ENCODE measurements at places on chromosomes 7 and 10.

DNA sequence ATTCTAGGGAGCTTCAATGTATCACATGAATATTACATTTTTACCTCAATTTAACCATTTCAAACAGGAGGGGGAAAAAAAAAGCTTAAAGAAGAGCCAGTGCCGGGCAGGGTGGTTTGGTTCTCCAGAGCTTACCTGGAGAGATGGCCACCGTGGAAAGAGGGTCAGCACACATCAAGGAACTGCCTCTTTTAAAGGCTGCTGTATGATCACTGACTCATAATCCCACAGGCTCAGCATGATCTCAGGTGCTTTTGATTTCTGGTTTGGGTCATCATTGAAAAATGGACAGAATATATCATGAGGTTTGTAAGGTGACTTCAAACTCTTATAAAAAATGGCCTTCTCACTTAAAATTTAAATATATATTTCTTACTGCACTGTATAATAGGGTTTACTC is 67.5 kb upstream of the MDFIC start:
- no peak for DNase-seq

- DNase-seq = no peak
Measured at GRCh38 chr10:102299873-102300272, 54.5 kb downstream of the GBF1 start.

DNA sequence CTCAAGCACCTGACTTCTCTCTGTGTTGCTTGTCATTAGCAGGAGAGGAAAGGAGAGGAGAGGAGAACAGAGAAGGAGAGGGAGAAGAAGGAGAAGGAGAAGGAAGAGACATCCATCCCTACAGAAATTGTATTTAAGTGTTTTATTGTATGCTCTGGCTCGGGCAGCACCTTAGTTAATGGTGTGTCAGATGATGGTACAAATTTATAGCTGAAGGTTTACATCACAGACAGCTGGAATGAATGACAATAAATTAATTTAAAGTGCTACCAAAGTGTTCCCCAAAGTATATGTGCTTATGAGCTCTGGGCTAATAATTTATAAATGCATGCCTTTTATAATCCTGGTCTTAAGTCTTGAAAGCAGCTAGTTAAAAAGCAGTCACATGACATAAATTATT is 38.1 kb upstream of the ZMIZ1 start:
- no peak for DNase-seq

GRCh38 chr10:11007476-11008020 is 10.1 kb upstream of the CELF2 start:
- no peak for DNase-seq

GRCh38 chr7:101399759-101400158 is 37.1 kb downstream of the COL26A1 start:
- DNase-seq = no peak

DNA sequence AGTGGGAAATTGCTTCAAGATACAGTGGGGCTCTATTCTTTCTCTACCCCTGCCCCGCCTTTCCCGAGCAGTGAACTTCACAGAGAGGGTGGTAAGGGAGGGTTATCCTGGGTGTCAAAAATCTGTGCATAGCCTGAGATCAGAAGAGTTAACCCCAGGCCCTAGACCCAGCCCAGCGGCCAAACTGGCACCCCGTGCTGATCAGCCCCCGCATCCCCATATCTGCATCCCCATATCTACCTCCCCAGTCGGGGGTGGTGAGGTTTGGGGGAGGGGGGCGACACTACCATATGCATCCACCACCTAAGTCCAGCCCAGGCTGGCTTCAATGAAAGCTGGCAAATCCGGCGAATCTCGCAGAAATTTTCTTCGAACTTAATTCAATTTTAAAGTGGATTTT is 7.0 kb upstream of the DLX6 start:
- no peak for DNase-seq

GRCh38 chr10:85080934-85081333 is 752.5 kb downstream of the CCSER2 start:
- no peak for DNase-seq

- peak; percentile 42 for DNase-seq
Measured at GRCh38 chr10:18312374-18313139, 172.3 kb downstream of the CACNB2 start.

DNA sequence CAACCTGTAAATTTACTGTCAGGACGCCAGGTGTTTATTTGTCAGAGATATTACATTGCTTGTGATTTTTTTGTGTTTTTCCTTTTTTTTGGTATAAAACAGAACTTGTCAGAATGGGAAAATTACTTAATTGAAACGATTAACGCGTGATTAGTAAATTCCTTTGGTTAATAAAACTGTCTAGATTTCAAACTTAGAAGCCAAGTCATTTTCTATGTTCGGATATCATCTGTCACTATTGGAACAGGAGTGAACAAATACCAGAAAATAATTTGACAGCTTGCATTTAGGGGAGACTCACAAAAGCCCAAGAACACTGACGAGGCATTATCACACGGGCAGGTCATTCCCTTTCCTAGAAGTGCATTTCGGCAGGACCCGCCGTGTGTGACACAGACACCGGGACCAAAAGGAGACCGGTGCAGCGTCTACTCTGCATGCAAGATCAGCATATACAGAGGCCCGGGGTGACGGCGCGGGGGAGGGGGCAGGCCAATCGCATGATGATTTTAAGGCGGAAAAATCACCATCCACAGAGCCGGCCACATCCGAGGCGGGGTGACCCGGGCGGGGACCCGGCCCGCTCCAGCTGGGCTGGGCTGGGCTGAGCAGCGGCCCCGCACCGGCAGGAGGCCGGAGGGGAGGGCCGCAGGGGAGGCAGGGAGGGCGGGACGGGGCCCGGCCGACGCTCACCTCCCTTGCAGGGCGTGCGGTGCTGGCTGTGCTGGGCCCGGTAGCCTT is 841 bp downstream of the GLUD1 start:
- peak; percentile 60 for DNase-seq

GRCh38 chr10:87559392-87559791 is 54.7 kb downstream of the MINPP1 start:
- no peak for DNase-seq

DNA sequence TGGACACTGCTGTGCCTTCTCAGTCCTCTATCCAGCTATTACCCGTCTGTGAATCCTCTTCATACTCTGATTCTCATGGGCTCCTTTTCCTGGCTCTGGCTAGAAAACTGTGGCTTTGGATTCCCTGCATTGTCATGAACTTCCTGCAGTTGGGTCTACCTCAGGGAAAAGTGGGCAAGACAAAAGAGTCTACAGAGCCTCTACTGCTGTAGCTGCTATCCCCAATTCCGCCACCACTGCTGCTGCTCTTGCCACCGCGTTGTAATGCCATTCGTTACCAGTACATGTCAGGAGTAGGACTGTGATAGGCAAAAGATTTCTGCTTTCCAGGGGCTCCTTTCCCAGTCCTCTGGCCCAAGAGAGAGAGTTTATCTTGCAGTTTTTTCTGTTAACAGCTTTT is 23.9 kb upstream of the PPP1R17 start:
- no peak for DNase-seq

DNA sequence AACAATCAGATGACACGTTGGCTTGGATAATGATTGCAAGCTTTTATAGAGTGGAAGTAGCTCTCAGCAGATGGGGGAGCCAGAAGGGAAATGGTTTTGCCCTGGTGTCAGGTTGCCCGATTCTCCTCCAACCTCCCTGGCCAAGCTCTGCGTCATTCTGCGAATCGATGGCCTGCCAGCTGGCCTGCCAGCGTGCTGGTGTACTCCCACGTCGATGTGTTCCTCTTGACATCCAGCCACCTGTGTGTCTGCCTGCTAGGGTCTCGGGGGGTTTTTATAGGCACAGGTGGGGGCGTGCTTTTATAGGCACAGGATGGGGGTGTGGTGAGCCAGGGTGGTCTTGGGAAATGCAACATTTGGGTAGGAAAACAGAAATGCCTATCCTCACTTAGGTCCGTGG is 4.6 kb downstream of the NET1 start:
- DNase-seq = no peak

DNA sequence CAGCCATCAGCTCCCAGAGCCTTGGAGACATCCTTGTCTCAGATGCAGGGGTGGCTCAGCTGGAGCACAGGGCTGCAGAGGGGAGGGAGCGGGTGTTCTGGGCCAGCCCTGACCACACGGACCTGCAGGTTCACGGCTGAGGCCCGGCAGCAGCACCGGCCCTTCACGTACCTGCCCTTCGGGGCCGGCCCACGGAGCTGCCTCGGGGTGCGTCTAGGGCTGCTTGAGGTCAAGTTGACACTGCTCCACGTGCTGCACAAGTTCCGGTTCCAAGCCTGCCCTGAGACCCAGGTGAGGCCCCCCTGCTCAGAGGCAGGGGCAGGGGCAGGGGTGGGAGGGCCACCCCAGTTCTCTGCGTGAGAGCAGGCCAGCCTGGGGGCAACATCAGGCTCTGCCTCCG is 45.2 kb downstream of the PARP12 start:
- DNase-seq = no peak

DNA sequence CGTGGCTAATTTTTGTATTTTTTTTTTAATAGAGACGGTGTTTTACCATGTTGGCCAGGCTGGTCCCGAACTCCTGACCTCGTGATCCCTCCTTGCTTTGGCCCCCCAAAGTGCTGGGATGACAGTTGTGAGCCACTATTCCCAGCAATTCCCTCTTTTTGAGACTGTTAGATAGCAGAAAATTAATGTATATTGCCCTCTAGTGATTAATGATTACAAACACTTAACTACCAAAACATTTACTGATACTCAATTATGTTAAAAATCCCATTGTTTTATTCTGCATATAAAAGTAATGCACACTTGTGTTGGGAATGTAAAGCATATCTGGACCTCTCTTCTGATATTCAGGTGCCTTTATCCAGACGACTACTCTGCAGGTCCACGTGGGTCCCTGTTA is 41.2 kb upstream of the COBL start:
- peak; percentile 41 for DNase-seq

DNA sequence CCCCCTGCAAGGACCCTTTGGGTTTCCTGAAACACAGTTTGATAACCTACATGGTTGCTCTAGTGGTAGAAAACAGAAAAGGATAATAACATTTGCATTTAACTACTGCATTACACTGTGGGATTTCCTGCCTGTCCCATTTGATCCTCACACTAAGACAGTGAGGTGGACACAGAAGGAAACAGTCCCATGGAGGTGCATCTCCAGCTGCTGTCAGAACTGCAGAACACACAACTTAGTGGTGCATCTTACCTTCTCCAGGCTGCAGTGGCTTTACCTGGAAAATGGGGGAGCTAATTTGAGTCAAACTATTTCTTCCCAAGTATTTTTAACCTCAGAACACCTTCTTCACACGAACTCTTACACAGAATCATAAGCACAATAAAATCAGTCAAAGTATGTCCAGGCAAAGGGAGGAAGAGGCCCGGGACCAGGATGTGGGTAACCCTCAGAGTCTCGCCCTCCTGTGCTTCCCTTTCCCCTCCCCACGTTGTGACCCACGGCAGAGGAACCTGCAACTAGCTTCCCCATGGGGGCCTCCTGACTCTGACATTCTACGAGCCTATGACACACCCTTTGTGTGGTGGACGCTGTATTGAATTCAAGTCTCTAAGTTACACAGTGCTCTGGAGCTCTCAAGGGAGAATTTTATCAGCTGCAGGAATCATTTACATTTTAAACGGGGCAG is 33.7 kb downstream of the SCRN1 start:
- DNase-seq = no peak

- no peak for DNase-seq
Measured at GRCh38 chr7:137967143-137968018, 34.5 kb downstream of the CREB3L2 start.

DNA sequence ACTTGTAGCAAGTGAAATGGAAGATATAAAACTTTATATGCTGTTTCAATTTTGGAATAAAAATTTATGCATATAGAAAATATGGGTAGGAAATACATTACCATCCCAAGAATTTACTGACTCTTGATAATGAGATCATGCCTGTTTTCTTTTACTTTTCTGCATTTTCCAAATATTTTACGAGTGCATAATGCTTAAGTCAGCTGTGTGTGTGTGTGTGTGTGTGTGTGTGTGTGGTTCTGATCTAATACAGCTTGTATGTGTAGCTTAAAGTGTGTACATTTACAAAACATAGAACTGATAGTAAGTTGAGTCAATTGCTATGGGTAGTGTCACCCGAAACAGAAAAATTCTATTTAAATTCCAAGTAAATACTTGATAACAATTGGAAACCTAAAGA is 315.9 kb upstream of the LRRN3 start:
- no peak for DNase-seq

DNA sequence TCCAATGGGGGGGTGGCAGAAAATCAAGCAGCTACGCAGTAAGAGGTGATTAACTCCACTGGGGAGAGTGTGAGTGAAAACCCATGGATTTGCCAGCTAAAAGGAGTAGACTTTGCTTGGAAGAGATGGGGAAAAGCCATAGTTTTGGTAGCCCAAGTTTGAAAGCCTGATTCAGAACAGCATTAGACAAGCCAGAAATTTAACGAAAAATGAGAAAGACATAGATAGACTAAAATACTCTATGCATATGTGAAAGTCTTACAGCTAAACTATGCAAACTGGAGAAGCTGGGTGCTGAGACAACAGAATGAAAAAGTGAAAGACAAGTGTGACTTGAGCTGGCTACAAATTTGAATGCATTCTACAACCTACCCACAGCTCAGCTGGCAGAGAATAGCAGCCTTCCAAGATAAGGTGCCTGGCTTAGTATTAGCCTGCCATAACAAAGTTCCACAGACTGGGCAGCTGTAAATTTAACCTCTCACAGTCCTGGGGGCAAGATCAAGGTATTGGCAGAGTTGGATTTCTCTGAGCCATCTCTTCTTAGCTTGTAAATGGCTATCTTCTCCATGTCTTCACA is 156.6 kb downstream of the CDC14C start:
- no peak for DNase-seq

GRCh38 chr7:28418311-28418710 is 6.0 kb downstream of the CREB5 start:
- no peak for DNase-seq

DNA sequence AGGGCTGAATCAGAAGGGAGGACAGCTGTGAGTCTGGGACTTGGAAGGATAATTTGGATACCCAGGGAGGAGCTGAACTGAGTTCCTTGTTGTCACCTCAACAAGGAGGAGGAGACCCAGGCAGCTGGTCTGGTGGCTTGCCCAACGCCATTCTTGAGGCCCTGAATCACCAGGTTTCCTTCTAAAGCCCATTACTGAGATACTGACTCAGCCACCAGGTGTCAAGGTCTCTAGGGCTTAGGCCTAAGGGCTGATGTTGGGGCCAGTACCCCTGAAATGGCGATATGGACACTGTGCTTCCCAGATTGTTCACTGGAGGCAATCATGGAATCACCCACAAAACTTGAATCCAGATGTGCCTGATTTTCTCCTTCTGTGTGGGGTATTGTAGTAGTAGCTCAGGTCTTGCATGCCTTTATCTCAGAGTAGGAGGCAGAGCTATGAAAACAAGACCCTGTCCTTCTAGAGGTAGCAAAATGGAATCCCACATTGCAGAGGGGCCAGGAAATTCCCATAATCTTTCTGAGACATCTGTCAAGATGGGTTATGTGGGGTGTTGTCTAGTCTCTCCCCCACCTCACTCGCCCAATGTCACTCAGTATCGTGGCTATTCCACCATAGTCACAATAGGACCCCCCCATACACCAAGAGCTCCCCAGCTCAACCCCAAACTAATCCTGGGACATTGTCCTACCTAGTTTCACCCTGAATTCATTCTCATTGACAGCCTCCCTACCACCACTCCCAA is 1.8 kb upstream of the ATG9B start:
- no peak for DNase-seq
